HepG2 (cell line): ENCODE measurements at places on chromosomes 5 and 9. TPM values are rescaled to one million over a fixed set of nuclear protein-coding genes. Genes with fewer than 3 reads are reported as not detected.

C8G gene
- 2.0 and 4.9 TPM in 2 replicates for total RNA-seq

SEMA5A gene
- total RNA-seq: not detected in 2 replicates

SHOC1 gene
- not detected in 2 replicates for total RNA-seq

DNA sequence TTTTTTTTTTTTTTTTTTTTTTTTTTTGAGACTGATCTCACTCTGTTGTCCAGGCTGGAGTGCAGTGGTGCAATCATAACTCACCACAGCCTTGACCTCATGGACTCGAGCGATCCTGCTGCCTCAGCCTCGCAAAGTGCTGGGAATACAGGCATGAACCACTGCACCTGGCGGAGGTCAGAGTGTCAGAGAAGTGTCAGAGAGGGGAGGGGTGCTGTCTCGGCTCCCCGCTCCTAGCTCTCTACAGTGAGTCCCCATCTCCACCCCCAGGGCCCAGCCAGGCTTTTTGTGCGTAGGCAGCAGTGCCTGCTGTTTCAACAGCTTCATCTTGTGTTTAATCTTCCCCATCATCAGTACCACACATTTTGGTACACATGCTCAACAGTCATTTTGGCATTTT is 38.3 kb downstream of the SAR1B start:
- peak; percentile 59 for DNase-seq

GRCh38 chr9:108756746-108757490 is 98.9 kb downstream of the ACTL7B start:
- peak; percentile 29 for DNase-seq
